ENCODE measurements at places on chromosomes 1 and 21.

DNA sequence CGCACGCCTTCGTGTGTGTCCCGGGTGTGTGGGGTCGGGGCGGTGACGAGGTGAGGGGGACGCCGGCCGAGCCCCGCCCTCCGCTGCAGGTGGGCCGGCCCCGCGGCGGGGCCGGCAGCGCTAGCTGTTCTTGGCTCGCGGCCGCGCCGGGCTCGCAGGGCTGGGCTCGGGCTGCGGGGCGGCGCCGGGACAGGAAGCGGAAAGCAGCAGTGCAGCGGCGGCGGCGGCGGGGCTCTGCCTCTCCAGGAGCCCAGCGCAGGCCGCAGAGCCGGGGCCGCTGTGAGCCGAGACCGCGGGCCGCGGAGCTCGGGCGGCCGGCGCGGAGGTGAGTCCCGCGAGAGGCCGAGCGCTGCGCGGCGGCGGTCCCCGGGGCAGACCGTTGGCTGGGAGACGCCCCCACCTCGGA lies at the start of gene VANGL1:
TSS of gene VANGL1 (plus strand) at position 209 of the 406 bp plus-strand sequence. CDS start 9,444 bp downstream, outside the sequence.
- H3K27ac ChIP-seq: peak within 1 kb of the TSS; percentile 77
- peak; percentile 51 for DNase-seq
- H3K27me3 ChIP-seq: no peaks in the 10 kb centered on the region
- H3K4me3 ChIP-seq: peak within 1 kb of the TSS; percentile 78
- no peaks in the 10 kb centered on the region for H3K36me3 ChIP-seq

DNA sequence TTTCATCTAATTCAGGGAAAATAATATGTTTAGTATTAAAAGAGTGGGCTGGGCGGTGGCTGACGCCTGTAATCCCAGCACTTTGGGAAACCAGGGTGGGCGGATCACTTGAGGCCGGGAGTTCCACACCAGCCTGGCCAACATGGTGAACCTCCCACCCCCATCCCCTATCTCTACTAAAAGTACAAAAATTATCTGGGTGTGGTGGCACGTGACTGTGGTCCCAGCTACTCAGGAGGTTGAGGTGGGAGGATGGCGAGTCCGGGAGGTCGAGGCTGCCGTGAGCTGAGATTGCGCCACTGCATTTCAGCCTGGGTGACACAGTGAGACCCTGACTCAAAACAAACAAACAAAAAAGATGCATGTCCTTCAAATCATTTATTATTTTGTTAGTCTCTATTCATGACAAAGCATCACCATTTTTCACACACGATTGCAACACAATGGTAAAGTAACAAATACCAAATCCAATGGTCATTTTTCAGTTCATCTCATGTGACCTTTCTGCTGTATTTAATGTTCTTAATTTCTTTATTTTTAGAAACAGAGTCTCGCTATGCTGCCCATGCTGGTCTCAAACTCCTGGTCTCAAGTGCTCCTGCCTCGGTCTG lies 1.0 kb downstream of the MSH4 start:
- no peak overlapping the region for H3K27ac ChIP-seq
- no peaks in the 10 kb centered on the region for H3K27me3 ChIP-seq
- no peak for DNase-seq
- no peaks in the 10 kb centered on the region for H3K4me1 ChIP-seq
- H3K4me3 ChIP-seq: no peak overlapping the region

GRCh38 chr1:77238462-77238861 lies 19.2 kb upstream of the PIGK start:
- no peak overlapping the region for H3K4me3 ChIP-seq
- no peak overlapping the region for H3K27ac ChIP-seq
- no peak for DNase-seq
- H3K36me3 ChIP-seq: no peaks in the 10 kb centered on the region
- H3K4me1 ChIP-seq: no peaks in the 10 kb centered on the region
- peaks cover 2% of the 10 kb centered on the region for H3K27me3 ChIP-seq

DNA sequence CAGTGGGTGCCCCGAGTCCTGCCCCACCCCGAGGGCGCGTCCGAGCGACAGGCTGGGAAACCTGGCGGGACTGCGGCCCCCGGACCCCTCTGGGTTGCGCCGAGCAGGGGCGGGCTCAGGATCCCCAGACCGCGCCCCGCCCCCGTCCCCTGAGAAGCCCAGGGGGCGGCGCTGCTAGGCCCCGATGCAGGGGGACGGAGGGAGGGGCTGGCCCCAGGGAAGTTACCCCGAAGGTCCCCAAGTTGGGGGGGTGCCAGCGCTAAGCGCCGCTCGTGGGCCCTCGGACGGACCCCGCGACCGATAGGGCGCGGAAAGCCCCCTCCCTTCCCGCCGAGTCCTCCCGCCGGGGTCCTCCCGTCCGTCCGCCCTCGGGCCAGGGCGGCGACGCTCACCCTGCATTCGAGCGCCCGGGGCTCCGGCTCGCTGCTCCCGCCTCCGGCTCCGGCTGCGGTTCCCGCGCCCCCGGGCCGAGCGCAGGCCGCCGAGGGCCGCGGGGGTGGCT lies 414 bp downstream of the GPR153 start:
- no peaks in the 10 kb centered on the region for H3K36me3 ChIP-seq
- H3K4me1 ChIP-seq: peaks cover 4% of the 10 kb centered on the region
- no peak for DNase-seq
- no peak overlapping the region for H3K27ac ChIP-seq
- peak overlapping the region; percentile 42 for H3K4me3 ChIP-seq

DNA sequence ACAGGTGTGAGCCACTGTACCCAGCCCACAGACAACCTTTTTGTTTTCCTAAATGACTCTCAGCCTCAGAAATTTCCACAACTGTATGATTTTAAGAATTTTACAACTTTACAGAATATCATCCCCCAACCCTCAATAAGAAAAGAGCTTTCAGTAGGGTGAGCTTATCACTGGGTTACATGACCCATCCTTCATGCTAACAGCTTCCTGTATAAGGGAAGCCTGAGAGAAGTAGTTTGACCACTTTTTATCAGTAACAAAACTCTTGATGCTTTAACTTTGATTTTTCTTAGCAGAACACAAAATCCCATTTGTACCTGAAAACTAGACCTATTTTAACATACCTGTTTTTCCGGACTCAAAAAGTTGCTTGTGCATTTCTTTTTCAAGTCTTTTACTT lies 9.7 kb upstream of the MYBPHL start:
- no peak overlapping the region for H3K27ac ChIP-seq
- no peaks in the 10 kb centered on the region for H3K4me1 ChIP-seq
- H3K4me3 ChIP-seq: no peak overlapping the region
- H3K27me3 ChIP-seq: no peaks in the 10 kb centered on the region
- no peaks in the 10 kb centered on the region for H3K36me3 ChIP-seq
- no peak for DNase-seq

- DNase-seq: no peak
- H3K4me1 ChIP-seq: no peaks in the 10 kb centered on the region
- H3K4me3 ChIP-seq: no peak overlapping the region
- no peaks in the 10 kb centered on the region for H3K27me3 ChIP-seq
- no peaks in the 10 kb centered on the region for H3K36me3 ChIP-seq
These were observed 68.3 kb upstream of the NFIA start for GRCh38 chr1:61013946-61014667.

GRCh38 chr1:4682607-4683220 lies 28.3 kb downstream of the AJAP1 start:
- DNase-seq: no peak
- H3K27ac ChIP-seq: no peak overlapping the region
- H3K36me3 ChIP-seq: no peaks in the 10 kb centered on the region
- no peaks in the 10 kb centered on the region for H3K4me1 ChIP-seq
- H3K4me3 ChIP-seq: no peak overlapping the region

GRCh38 chr1:109248797-109249629 lies at the start of gene CELSR2:
CELSR2 (plus strand) TSS chr1:109249539; CDS start chr1:109250080, 541 bp downstream.
- H3K27ac ChIP-seq: no peak within 1 kb of the TSS
- DNase-seq: peak; percentile 62
- no peaks in the 10 kb centered on the region for H3K36me3 ChIP-seq
- peak within 1 kb of the TSS; percentile 55 for H3K4me3 ChIP-seq
- no peaks in the 10 kb centered on the region for H3K27me3 ChIP-seq

DNA sequence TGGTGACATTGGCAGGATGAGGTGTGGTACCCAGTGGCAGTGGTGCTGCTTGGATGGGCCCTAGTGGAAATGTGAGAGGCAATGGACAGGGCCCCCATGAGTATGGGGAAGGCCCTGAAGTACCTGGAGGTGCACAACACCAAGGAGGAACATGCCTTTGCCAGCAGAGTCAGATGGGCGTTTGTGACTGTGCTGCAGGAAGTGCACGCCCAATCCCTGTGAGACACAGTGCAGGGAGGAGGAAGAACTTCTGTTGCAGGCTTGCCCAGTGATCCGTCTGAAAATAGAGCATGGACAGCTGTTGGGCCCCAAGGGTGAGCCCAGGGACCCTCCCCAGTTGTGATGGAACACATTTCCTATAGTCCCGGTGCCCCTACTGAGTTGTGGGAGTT lies 42.7 kb downstream of the GJA5 start:
- H3K4me3 ChIP-seq: no peak overlapping the region

- peak overlapping the region; percentile 81 for H3K27ac ChIP-seq
- H3K4me3 ChIP-seq: no peak overlapping the region
- peaks cover 10% of the 10 kb centered on the region for H3K4me1 ChIP-seq
- no peaks in the 10 kb centered on the region for H3K36me3 ChIP-seq
- no peaks in the 10 kb centered on the region for H3K27me3 ChIP-seq
- peak; percentile 80 for DNase-seq
These were observed 94.7 kb downstream of the SIK1 start for GRCh38 chr21:43331962-43332828.

- H3K27ac ChIP-seq: no peak overlapping the region
- H3K4me1 ChIP-seq: peaks cover 15% of the 10 kb centered on the region
- no peak overlapping the region for H3K4me3 ChIP-seq
- no peaks in the 10 kb centered on the region for H3K36me3 ChIP-seq
These were observed 35.2 kb downstream of the SLC37A1 start for GRCh38 chr21:42548687-42549406.

DNA sequence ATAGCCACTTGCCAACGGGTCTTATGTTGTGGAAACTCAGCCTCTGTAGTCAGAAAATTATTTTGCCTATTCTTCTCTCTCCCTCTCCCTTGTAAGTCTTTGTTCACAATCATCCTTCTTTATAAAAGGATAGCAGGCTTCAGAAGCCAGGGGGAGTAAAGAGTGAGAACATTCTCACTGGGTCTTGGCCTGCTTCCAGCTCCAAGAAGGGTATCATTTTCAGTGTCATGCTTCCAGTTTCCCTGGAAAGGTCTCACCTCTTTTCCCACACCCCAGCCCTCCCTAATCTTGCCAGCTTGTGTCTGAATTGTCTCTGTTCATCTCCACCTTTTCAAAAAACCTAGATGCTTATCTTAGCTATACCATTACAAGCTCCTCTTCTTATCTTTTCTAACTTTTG lies 346.2 kb upstream of the LRRC7 start:
- no peak overlapping the region for H3K4me3 ChIP-seq
- DNase-seq: no peak
- H3K36me3 ChIP-seq: no peaks in the 10 kb centered on the region
- no peaks in the 10 kb centered on the region for H3K4me1 ChIP-seq
- no peaks in the 10 kb centered on the region for H3K27me3 ChIP-seq

DNA sequence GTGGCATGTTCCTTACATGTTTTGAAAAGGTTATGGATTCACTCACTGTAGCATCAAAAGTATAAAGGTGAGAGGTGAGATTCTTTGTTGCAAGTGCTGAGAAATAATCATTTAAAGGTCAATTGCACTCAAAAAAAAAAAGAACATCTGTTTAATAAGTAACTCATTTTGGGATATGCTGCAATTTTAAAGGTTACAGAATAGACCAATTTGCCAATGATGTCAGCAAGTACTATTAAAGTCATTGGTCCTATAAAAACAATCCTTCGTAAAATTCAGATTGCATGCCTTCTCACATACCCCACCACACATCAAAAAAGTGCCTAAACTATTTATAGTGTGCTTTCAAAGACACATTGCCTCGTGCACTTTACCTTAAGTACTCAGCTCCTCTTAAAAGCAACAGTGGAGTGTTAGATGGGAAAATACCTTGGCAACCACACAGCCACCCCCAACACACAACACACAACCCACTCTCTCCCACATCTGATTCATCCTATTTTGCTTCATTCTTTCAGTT lies 218.2 kb upstream of the ADGRL2 start:
- no peak overlapping the region for H3K4me3 ChIP-seq
- H3K27me3 ChIP-seq: no peaks in the 10 kb centered on the region
- H3K4me1 ChIP-seq: no peaks in the 10 kb centered on the region
- no peak for DNase-seq
- no peak overlapping the region for H3K27ac ChIP-seq

DNA sequence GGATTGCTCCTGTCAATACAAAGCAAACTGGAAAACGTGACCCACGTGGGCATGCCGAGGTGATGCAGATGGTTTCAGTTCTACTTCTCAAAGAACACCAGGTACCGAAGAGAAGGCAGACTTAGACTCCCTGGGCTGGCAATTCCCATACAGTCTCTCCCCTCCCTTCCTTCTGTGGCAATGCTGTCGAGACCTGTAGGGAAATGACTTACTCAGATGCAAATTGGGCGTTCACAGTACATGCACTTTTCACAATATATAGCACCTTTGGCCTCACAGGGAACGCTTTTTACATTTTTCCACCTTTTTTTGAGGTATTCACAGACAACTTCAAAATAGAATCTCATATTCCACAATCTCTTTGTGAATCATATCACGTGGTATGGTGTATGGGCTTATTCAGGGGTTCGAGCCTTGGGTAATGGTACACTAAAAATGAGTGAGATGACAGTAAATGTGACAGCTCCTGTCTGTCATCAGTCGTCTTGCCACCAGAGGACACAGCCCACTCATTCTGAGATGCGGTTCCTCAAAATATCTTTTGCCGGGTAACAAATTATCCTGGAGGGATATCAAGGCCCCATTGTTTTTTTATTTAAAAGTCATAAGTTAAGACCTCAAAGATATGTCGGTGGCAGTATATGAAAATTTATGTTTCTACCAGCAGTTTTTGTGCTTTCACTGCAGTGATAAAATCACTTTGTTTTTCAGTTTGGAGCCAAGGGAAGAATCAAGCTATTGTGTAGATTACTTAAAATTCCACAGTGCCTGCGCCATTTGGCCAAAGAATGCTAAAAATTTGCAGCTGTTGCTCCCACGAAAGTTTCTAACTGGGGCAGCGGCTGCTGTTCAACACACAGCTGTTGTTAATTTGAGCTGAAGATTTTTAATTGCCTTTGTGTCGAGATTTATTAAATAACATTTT lies 168.4 kb downstream of the ZZZ3 start:
- no peak overlapping the region for H3K27ac ChIP-seq
- H3K27me3 ChIP-seq: no peaks in the 10 kb centered on the region
- H3K4me1 ChIP-seq: no peaks in the 10 kb centered on the region
- DNase-seq: no peak
- no peak overlapping the region for H3K4me3 ChIP-seq

- H3K27me3 ChIP-seq: no peaks in the 10 kb centered on the region
- no peak overlapping the region for H3K4me3 ChIP-seq
- no peak for DNase-seq
- H3K4me1 ChIP-seq: no peaks in the 10 kb centered on the region
- no peaks in the 10 kb centered on the region for H3K36me3 ChIP-seq
These were observed 28.5 kb upstream of the RNF2 start for GRCh38 chr1:185016880-185017279.

GRCh38 chr1:4734219-4734618 lies 79.8 kb downstream of the AJAP1 start:
- DNase-seq: no peak
- H3K27me3 ChIP-seq: peaks cover 13% of the 10 kb centered on the region
- peaks cover 3% of the 10 kb centered on the region for H3K4me1 ChIP-seq
- H3K4me3 ChIP-seq: no peak overlapping the region
- no peak overlapping the region for H3K27ac ChIP-seq

Data from prostate gland (tissue), 2 donors.